MM.1S (cell line): ENCODE measurements at places on chromosomes 3 and 15.

DNA sequence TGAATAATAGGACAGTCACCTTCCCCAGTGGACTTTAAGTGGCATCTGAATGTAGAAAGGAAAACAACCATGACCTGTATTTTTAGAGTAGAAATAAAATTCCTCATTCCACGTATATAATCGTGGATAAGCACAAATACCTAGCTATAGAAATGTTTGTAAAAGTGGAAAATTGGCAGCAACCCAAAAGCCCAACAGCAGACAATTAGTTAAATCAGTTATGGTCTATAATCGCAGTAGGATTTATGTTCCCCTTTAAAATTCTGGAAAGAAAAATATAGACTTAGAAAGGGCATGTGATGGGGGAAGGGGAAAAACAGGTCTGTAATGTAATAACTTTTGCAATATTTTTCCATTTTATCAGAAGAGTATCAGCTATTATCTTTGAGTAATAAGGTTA lies 241.9 kb upstream of the ST8SIA2 start:
- H3K36me3 ChIP-seq: no peaks in the 10 kb centered on the region
- no peaks in the 10 kb centered on the region for H3K27me3 ChIP-seq
- H3K4me3 ChIP-seq: no peak overlapping the region
- no peak overlapping the region for H3K27ac ChIP-seq
- DNase-seq: no peak
- H3K4me1 ChIP-seq: no peaks in the 10 kb centered on the region

- H3K4me3 ChIP-seq: no peak overlapping the region
- no peaks in the 10 kb centered on the region for H3K36me3 ChIP-seq
- H3K27me3 ChIP-seq: no peaks in the 10 kb centered on the region
- H3K4me1 ChIP-seq: peaks cover 12% of the 10 kb centered on the region
- DNase-seq: peak; percentile 49
Measured at GRCh38 chr3:50572158-50572557, 2.8 kb downstream of the HEMK1 start.

DNA sequence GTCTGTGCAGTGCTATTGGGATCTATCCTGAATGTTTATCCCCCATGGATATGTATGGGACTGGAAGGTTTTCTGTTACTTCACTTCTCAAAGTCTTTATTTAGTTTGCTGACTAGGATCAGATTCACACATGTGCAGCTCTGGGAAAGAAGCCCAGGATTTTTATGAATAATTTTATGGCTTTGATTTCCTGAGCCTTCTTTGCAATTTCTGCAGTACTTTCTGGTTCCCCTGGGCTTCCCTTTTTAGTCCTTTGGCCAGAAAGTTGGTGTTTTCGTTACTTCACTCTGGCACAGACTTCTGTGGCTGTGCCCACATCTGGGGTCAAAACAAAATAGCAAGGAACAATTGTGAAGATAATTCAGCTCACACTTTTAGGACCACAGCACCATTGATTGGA lies 721.0 kb downstream of the OTOL1 start:
- no peak overlapping the region for H3K27ac ChIP-seq
- no peak for DNase-seq
- H3K4me3 ChIP-seq: no peak overlapping the region
- H3K4me1 ChIP-seq: no peaks in the 10 kb centered on the region

- no peaks in the 10 kb centered on the region for H3K27me3 ChIP-seq
- no peak overlapping the region for H3K4me3 ChIP-seq
- H3K36me3 ChIP-seq: no peaks in the 10 kb centered on the region
- DNase-seq: no peak
Measured at GRCh38 chr3:134998855-134999254, 203.8 kb downstream of the EPHB1 start.

DNA sequence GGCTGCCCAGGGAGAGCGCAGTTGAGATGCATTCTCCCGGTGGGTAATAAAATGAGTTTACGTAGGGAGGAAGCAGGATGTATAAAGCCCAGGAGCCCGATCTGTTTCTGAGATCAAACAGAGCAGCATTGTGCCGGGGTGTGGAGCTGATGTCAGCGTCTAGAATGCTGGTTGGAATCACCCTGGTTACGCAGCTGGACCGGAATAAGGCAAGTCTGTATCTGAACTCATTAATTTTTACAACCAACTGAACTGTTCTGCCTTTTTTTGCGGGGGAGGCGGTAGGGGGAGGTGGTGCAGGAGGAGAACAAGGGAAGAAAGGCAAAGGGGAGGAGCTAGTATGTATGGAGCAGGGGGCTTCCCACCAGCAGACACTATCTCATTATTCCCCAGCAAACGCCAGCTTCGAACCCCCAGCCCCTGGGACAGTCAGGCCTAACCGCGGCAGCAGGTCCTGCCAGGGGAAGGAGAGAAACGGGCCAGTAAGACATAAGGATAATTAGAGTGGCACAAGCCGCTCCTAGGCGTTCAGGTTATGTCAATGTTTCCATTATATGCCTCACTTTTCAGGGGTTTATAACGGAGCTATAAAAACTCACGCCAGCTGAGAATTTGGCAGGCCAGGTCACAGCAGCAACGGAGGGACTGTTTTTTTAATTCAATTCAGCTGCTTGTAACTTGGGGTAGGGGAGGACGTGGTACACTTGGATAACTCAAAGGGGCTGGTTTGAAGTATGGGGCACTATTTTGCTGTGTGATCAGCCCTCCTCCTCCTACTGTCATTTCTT lies 175.3 kb upstream of the HES1 start:
- no peaks in the 10 kb centered on the region for H3K36me3 ChIP-seq
- H3K4me3 ChIP-seq: no peak overlapping the region
- no peak for DNase-seq
- peaks cover 30% of the 10 kb centered on the region for H3K4me1 ChIP-seq
- H3K27me3 ChIP-seq: no peaks in the 10 kb centered on the region
- H3K27ac ChIP-seq: no peak overlapping the region

DNA sequence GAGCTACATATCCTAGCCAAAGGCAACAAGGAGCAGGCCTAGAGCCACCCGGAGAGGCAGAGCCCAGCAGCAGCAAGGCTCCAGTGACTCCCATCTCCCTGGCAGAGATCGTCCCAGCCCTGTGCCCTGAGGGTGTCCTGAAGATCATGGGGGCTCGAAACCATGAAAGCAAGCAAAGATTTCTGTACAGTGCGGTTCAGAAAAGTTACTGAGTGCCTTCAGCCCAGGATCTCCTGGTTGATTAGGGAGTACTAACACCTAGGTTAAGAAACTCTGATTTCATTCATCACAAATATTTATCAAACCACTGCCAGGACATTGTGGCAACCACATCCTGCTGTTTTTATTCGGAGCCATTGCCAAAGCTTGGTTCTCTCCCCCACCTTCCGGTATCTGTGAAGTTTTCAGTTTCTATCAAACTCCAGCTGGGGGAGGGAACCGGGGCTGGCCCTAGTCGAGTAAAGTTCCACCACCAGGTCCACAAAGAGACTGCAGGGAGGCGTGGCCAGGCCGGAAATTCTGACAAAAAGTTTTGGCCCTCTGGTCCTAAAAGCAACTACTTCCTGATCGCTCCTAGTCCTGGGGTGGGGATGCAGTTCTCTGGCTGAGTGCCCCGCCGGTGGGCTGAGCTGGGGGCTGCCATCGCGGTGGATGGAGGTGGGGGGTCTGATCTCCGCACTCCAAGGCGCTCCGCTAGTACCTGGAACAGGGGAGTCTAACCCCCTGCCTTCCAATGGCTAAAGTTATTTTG lies 1.2 kb downstream of the RAB43 start:
- H3K27me3 ChIP-seq: no peaks in the 10 kb centered on the region
- DNase-seq: peak; percentile 99
- H3K36me3 ChIP-seq: no peaks in the 10 kb centered on the region
- peaks cover 46% of the 10 kb centered on the region for H3K4me1 ChIP-seq

DNA sequence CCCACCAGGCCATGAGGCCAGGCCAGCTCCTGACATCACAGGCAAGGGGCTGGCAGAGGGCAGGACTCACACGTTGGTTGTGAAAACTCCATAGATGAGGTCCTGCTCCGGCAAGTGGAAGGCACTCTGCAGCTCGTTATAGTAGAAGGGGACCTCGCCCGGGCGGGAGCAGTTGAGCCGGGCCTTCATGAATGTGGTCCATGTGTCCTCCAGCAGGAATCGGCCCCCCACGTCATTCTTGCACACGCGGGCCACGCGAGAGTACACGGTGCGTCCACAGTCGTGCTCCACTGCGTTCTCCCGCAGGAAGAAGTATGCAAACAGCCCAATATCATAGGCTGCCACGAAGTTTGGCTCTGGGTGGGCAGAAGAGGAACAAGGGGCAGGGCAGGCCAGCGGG lies 101.2 kb downstream of the SEMA5B start:
- H3K27me3 ChIP-seq: peaks cover 15% of the 10 kb centered on the region; the same call in 1 of the 2 replicates
- no peaks in the 10 kb centered on the region for H3K36me3 ChIP-seq
- H3K4me1 ChIP-seq: no peaks in the 10 kb centered on the region
- H3K4me3 ChIP-seq: no peak overlapping the region
- no peak for DNase-seq

DNA sequence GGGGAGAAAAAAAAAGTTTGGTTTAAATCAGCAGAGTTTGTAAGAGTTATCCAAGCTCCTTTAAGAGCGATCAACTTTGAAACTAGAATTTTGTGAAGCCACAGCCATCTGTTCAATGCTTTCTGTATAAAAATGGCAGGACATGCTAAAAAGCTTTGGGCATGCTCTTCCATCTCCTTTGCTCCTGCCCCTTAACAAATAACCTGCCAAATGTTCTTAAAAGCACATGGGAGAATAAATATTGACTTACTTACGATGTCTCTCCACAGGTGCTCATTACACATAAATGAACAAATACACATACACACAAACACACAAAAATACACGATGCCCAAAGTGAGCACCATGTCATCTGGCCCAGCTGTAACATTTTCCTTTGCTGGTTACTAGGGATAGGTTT lies 211.8 kb upstream of the DPH6 start:
- H3K4me1 ChIP-seq: no peaks in the 10 kb centered on the region
- H3K27me3 ChIP-seq: no peaks in the 10 kb centered on the region
- no peak overlapping the region for H3K4me3 ChIP-seq
- no peak overlapping the region for H3K27ac ChIP-seq

DNA sequence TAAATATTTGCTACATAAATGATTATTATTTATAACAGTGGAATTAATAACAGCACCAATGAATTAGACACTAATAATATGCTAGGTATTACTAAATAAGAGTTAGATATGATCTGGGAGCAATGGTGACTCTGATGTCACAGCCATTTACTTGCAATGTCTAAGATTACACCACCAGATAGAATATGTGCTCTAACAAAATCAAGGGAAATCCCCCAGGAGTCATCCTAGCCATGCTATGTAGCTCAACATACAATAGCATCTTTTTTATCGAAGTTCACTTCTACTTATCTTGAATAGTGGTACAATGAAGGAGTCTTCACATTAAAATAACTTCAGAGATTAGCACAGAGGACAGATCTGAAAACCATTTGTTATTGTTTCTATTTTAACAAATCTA lies 154.0 kb downstream of the FMN1 start:
- H3K36me3 ChIP-seq: no peaks in the 10 kb centered on the region
- DNase-seq: no peak
- no peak overlapping the region for H3K4me3 ChIP-seq
- H3K27me3 ChIP-seq: no peaks in the 10 kb centered on the region
- H3K27ac ChIP-seq: no peak overlapping the region

DNA sequence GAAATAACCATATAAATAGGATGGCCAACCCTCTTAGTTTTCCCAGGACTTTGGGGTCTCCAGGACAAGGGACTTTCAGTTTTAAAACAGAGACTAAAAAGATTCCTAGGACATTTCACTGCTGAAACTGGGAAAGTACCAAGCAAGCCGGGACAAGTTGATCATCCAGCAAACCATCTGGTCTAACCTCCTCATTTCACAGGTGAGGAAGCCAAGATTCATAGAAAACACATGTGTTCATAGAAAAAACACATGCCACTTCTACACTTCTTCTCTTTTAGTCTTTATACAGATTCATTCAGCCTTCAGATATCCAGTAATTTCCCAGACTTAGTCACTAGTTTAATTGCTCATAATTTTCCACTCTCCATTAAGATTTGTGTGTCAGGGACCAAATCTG lies 165.6 kb upstream of the CCDC54 start:
- H3K27me3 ChIP-seq: no peaks in the 10 kb centered on the region
- no peaks in the 10 kb centered on the region for H3K4me1 ChIP-seq
- H3K36me3 ChIP-seq: no peaks in the 10 kb centered on the region
- no peak overlapping the region for H3K4me3 ChIP-seq

DNA sequence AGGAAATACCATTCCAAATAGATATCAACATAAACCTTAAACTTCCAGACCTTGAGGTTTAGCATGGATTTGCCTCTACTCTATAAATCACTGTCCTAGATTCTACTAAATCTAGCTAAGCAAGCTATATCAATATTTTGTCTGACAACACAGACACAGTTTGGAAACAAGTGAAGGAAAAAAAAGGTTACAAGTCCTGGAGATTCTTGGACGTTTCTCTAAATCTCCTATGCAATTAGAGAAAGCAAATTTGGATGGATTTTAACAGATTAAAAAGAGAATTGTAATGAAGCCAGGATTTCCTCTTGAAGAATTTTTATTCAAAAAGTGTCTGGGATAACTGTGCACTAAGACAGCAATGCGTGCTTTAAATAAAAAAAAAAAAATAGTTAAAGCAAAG lies 441.1 kb upstream of the DPH6 start:
- no peak overlapping the region for H3K27ac ChIP-seq
- H3K4me1 ChIP-seq: no peaks in the 10 kb centered on the region
- H3K4me3 ChIP-seq: no peak overlapping the region
- H3K36me3 ChIP-seq: no peaks in the 10 kb centered on the region

GRCh38 chr15:57595011-57595866 lies 3.5 kb downstream of the MYZAP start:
- no peak overlapping the region for H3K27ac ChIP-seq
- no peaks in the 10 kb centered on the region for H3K36me3 ChIP-seq
- H3K4me3 ChIP-seq: no peak overlapping the region
- DNase-seq: no peak

DNA sequence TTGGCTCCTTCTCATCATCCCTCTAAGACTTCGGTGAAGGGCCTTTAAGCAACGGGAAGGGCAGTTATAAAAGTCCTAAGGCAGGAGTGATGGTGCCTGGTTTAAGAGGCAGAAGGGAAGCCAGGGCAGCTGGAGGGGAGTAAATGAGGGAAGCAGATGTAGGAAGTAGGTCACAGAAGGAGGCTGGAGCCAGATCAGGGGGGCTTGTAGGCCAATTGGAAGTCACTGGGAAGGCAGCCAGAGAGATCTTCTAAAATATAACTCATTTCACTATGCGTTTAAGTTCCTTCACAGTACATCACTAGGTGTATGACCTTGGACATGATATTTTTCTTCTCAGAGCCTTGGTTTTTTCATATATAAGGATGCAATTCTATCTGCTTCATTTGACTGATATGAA lies 94.7 kb downstream of the MYH15 start:
- no peak overlapping the region for H3K27ac ChIP-seq
- H3K4me1 ChIP-seq: peaks cover 11% of the 10 kb centered on the region
- no peak for DNase-seq
- no peaks in the 10 kb centered on the region for H3K27me3 ChIP-seq
- no peak overlapping the region for H3K4me3 ChIP-seq

GRCh38 chr3:102712896-102713295 lies 278.1 kb downstream of the ZPLD1 start:
- no peaks in the 10 kb centered on the region for H3K4me1 ChIP-seq
- H3K36me3 ChIP-seq: no peaks in the 10 kb centered on the region
- H3K4me3 ChIP-seq: no peak overlapping the region
- DNase-seq: no peak

DNA sequence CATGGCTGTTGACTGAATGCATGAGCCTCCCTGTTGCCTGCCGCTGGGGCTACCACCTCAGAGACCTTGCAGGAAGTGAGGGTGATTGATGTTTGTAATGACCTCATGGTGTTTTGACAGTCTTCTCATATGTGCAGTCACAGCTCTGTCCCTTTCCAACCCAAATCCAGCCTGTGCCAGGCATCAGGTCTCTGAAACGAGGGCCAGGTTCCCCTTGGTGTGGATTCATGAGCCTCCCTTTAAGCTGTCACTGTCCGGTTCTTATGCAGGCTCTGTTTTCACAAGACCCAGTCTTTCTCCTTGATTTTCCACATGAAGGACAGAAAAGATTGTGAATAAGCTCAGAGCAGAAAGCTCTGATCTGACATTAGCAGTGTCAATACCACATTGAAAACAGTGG lies 43.1 kb downstream of the CEMIP start:
- H3K27ac ChIP-seq: no peak overlapping the region
- H3K4me1 ChIP-seq: peaks cover 6% of the 10 kb centered on the region; the same call in 1 of the 2 replicates
